WTC11 (cell line): ENCODE measurements at places on chromosomes 5 and 9. TPM values are rescaled to one million over a fixed set of nuclear protein-coding genes. Genes with fewer than 3 reads are reported as not detected.

- H3K4me3 ChIP-seq = peak within 1 kb of the TSS; percentile 87
- peak within 1 kb of the TSS; percentile 92 for H3K27ac ChIP-seq
- no peaks in the 10 kb centered on the region for H3K27me3 ChIP-seq
- peak; percentile 82 for DNase-seq
Observed at GRCh38 chr5:116084871-116085715, at the start of gene COMMD10. Gene COMMD10, plus strand, starts transcription at chr5:116085025.

GRCh38 chr9:20492772-20493171, 129.5 kb downstream of the MLLT3 start:
- H3K4me3 ChIP-seq = no peak overlapping the region
- H3K4me1 ChIP-seq = peaks cover 13% of the 10 kb centered on the region
- H3K27me3 ChIP-seq = no peaks in the 10 kb centered on the region
- no peak overlapping the region for H3K27ac ChIP-seq
- DNase-seq = no peak

DNA sequence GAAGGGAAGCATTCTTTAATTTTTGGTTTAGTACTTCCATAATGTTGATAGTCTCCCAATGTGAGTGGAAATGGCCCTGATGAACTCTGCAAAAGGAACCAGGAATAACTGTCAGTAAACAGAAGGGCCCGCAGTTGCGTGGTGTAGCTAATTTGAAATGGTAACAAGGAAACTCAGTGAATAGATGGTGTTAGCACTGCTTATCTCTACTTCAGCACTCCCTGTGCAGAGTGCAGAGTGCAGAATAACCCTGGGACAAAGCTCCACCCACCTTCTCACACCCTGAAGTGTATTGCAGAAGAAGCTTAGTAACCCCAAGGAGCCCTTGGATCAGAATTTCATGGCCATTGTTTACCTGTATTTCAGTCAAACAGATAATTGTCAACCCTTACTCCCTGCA, 158.9 kb downstream of the PCSK5 start:
- peaks cover 32% of the 10 kb centered on the region for H3K36me3 ChIP-seq
- no peaks in the 10 kb centered on the region for H3K27me3 ChIP-seq
- no peak for DNase-seq
- no peak overlapping the region for H3K4me3 ChIP-seq
- H3K4me1 ChIP-seq = peaks cover 16% of the 10 kb centered on the region
- no peak overlapping the region for H3K27ac ChIP-seq

- H3K27ac ChIP-seq = no peak overlapping the region
- no peaks in the 10 kb centered on the region for H3K36me3 ChIP-seq
- H3K4me1 ChIP-seq = no peaks in the 10 kb centered on the region
- no peak overlapping the region for H3K4me3 ChIP-seq
Observed at GRCh38 chr9:93155716-93156474, 21.8 kb upstream of the NINJ1 start.

TRPM3 gene
- total RNA-seq = 5.4 to 7.5 TPM (median 5.5 TPM) in 3 replicates

DNA sequence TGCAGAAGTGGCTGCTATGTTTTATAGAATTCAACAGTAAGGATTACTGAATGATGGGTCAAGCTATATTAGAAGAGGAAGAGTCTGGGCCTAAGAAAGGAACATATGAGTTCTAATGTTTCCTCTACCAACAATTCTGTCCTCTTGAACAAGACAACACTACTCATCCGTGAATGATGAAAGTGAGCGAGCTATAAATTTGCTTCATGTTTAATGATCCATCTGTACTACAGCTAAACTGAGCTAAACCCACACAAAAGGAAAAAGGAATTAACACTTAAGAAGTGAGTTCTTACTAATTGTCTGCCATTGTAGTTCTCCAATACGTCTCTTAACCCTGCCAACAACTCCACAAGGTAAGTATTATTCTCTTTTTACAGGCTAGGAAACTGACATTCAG, 204.4 kb downstream of the GLIS3 start:
- no peak for DNase-seq
- H3K4me1 ChIP-seq = no peaks in the 10 kb centered on the region
- H3K27ac ChIP-seq = no peak overlapping the region

MCTP1 gene
- total RNA-seq = 3.3 to 5.6 TPM (median 3.6 TPM) in 3 replicates

PRLR gene
- 1.9 to 3.2 TPM (median 1.9 TPM) in 3 replicates for total RNA-seq

MAML1 gene
- total RNA-seq = 40.5 to 42.2 TPM (median 42.2 TPM) in 3 replicates

- H3K27ac ChIP-seq = no peak overlapping the region
- peaks cover 97% of the 10 kb centered on the region for H3K27me3 ChIP-seq
- H3K4me3 ChIP-seq = no peak overlapping the region
Observed at GRCh38 chr9:114935119-114935518, 4.7 kb upstream of the TNFSF8 start.

F2R gene
- total RNA-seq = 18.4 to 19.8 TPM (median 19.0 TPM) in 3 replicates

DNA sequence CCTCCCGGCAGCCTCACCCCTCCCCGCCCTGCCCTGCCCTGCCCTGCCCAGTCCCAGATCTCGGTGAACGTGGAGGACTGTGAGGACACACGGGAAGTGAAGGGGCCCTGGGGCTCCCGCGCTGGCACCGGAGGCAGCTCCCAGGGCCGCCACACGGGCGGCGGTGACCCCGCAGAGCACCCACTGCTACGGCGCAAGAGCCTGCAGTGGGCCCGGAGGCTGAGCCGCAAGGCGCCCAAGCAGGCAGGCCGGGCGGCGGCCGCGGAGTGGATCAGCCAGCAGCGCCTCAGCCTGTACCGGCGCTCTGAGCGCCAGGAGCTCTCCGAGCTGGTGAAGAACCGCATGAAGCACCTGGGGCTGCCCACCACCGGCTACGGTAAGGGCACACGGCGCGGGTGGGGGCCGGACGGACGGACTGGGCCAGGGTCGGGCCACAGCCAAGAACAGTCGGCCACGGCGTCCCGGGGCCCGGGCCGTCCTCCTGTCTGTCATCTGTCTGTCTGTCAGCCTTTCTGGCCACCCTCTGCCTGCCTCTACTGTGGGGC, 84.2 kb downstream of the KCNT1 start:
- no peak for DNase-seq
- no peaks in the 10 kb centered on the region for H3K27me3 ChIP-seq
- no peak overlapping the region for H3K27ac ChIP-seq
- H3K4me1 ChIP-seq = no peaks in the 10 kb centered on the region

DNA sequence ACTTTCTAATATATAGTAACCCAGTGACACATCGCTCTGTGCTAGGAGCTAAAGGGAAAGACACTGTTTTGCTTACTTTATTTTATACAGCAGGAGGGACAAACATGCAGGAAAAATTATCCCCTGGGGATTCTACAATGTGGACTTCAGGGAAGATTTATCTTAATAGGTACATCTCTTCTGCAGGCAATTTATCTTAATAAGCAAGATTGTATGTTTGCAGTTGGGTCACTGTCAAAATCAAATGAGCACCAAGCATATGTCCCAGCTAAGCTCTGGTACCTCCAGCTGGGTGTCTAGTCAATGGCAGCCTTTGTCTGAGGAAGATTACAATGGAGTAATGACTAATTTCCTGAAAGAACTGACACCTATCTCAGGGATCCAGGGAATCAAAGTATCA, 309.9 kb upstream of the PANK3 start:
- no peak overlapping the region for H3K4me3 ChIP-seq
- no peak overlapping the region for H3K27ac ChIP-seq
- H3K4me1 ChIP-seq = 0 out of 2 replicates have a peak, but pooled peaks cover 2% of the 10 kb centered on the region
- H3K27me3 ChIP-seq = no peaks in the 10 kb centered on the region
- no peak for DNase-seq
- no peaks in the 10 kb centered on the region for H3K36me3 ChIP-seq

NDST1 gene
- total RNA-seq = 58.1 to 69.9 TPM (median 61.5 TPM) in 3 replicates

GRCh38 chr9:92727716-92728700, 36.6 kb downstream of the BICD2 start:
- H3K27me3 ChIP-seq = no peaks in the 10 kb centered on the region
- H3K4me1 ChIP-seq = peaks cover 3% of the 10 kb centered on the region; the same call in 1 of the 2 replicates
- H3K36me3 ChIP-seq = peaks cover 11% of the 10 kb centered on the region; the same call in 1 of the 2 replicates
- H3K4me3 ChIP-seq = no peak overlapping the region

DNA sequence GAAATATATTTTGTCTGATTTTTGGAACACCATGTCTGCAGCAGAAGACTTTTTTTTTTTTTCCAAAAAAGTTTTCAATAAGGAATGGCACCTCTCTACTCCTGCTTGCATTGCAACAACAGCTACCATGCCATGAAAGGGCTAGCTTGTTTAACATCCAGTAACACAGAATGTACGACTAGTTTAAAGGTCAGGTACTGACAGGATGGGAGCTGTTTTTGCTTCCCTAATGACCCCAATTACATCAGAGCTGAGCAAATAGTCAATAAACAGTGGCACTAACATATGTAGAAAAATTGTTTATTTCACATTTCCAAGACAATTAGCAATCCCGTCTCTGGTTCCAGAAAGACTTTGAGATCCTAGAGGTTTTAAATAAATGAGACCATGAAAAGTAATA, 693.8 kb downstream of the NR2F1-AS1 start:
- H3K27me3 ChIP-seq = no peaks in the 10 kb centered on the region
- no peak for DNase-seq
- peaks cover 4% of the 10 kb centered on the region for H3K4me1 ChIP-seq
- no peaks in the 10 kb centered on the region for H3K36me3 ChIP-seq

DNA sequence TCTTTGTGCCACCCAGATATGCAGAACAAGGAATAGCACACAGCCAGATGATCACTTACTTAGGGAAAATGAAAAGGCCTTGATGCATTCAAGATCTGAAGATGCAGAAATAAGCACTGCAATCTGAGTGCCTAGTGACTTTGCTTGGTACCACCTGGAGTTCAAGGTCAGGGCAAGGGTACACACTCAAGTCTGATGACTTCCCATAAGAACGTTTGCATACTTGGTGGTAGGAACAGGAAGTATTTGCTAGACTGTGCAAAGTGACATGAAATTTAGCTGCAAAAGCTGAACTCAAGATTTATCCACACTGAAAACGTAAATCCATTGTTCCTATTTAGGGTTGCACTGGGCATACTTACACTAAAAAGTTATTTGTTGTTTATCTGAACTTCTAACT, 177.1 kb downstream of the PIK3R1 start:
- no peak overlapping the region for H3K4me3 ChIP-seq
- DNase-seq = no peak
- peaks cover 12% of the 10 kb centered on the region for H3K4me1 ChIP-seq
- H3K27me3 ChIP-seq = peaks cover 3% of the 10 kb centered on the region; the same call in 1 of the 2 replicates
- H3K27ac ChIP-seq = no peak overlapping the region
- H3K36me3 ChIP-seq = peaks cover 3% of the 10 kb centered on the region; the same call in 1 of the 2 replicates

- H3K36me3 ChIP-seq = peaks cover 68% of the 10 kb centered on the region
- H3K4me1 ChIP-seq = peaks cover 21% of the 10 kb centered on the region
- H3K27ac ChIP-seq = no peak overlapping the region
Observed at GRCh38 chr9:2637390-2637789, 15.8 kb downstream of the VLDLR start.

DNA sequence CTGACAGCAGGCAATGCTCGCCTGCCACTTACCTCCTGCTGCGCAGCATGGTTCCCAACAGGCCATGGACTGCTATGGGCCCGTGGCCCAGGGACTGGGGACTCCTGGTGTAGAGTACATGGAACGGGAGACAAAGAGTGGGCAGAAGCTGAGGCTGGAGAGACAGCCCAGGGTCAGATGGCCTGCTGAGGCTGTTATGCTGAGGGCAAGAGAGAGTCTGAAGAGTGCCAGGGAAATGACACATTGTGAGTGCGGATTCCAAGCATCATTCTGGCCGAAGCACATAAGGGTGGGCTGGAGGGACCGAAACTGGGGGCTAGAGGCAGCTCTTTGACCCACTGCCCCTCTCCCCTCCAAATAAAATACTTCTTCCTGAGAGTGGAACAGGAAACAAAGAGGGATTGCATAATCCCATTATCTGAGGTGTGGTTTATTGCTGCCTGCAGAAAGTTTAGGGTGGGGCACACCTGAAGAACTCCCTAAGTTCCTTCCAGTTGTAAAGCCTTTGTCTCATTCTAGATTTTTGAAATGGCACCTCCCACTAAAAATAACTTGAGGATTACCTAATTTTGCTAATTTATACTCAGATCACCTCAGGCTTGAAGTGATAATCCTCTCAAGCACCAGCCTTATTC, 158.1 kb downstream of the ATP10B start:
- H3K27me3 ChIP-seq = no peaks in the 10 kb centered on the region; the same call in 1 of the 2 replicates
- peaks cover 3% of the 10 kb centered on the region for H3K4me1 ChIP-seq
- DNase-seq = no peak
- H3K36me3 ChIP-seq = no peaks in the 10 kb centered on the region
- 0 out of 2 replicates have a peak overlapping the region, but pooled peaks have one; percentile 1 for H3K27ac ChIP-seq
- H3K4me3 ChIP-seq = no peak overlapping the region

PKD2L2 gene
- 0.21 TPM in 1 of 3 replicates, not detected in the others for total RNA-seq

KIF12 gene
- 3.0 to 4.0 TPM (median 3.1 TPM) in 3 replicates for total RNA-seq

- H3K4me3 ChIP-seq = no peak overlapping the region
- peaks cover 10% of the 10 kb centered on the region for H3K4me1 ChIP-seq
- H3K27me3 ChIP-seq = no peaks in the 10 kb centered on the region
- H3K36me3 ChIP-seq = no peaks in the 10 kb centered on the region
- no peak overlapping the region for H3K27ac ChIP-seq
- DNase-seq = no peak
Observed at GRCh38 chr5:54115735-54116403, 194.5 kb downstream of the ARL15 start.

DNA sequence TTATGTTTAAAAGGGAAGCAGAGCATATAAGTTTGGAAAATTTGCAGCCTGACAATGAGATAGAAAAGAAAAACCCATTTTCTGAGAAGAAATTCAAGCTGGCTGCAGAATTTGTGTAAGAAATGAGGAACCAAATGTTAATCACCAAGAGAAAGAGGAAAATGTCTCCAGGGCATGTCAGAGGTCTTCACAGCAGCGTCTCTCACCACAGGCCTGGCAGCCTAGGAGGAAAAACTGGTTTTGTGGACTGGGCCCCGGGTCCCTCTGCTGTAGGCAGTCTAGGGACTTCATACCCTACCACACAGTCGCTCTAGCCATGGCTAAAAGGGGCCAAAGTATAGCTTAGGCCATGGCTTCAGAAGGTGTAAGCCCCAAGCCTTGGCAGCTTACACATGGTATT, 32.1 kb upstream of the HSD17B4 start:
- H3K27ac ChIP-seq = no peak overlapping the region
- no peaks in the 10 kb centered on the region for H3K27me3 ChIP-seq
- H3K4me1 ChIP-seq = peaks cover 29% of the 10 kb centered on the region
- no peaks in the 10 kb centered on the region for H3K36me3 ChIP-seq

CSF2 gene
- total RNA-seq = 0.25 TPM in 1 of 3 replicates, not detected in the others

- H3K36me3 ChIP-seq = peaks cover 18% of the 10 kb centered on the region
- DNase-seq = no peak
- no peak overlapping the region for H3K4me3 ChIP-seq
Observed at GRCh38 chr5:1312993-1313833, 18.3 kb upstream of the TERT start.

DNA sequence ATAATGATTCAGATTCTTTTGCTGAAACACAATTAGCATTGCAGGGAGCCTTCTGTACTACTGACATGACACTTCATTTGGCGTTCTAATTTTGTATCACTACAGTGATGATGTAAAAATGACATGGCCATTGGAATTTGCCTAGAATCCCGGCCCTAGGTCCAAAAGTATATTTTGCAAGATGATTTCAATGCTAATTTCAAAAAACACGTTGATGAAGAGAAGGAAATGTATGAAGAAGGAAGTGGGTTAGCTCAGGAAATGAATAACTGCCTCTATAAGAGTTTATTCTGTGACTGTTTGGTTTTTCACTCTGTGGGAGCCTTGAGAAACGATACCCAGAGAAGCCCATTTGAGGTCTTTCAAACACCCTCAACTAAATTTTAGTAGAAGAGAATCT, 59.3 kb downstream of the OSTF1 start:
- H3K36me3 ChIP-seq = peaks cover 21% of the 10 kb centered on the region
- no peak for DNase-seq
- no peak overlapping the region for H3K4me3 ChIP-seq
- no peaks in the 10 kb centered on the region for H3K4me1 ChIP-seq
- no peaks in the 10 kb centered on the region for H3K27me3 ChIP-seq

- H3K4me3 ChIP-seq = no peak overlapping the region
- no peak for DNase-seq
- H3K4me1 ChIP-seq = peaks cover 16% of the 10 kb centered on the region
- H3K27me3 ChIP-seq = no peaks in the 10 kb centered on the region
Observed at GRCh38 chr9:16271967-16272366, 598.5 kb downstream of the BNC2 start.

- H3K36me3 ChIP-seq = no peaks in the 10 kb centered on the region
- H3K27ac ChIP-seq = no peak overlapping the region
- DNase-seq = no peak
Observed at GRCh38 chr5:93294199-93294598, 286.8 kb downstream of the NR2F1-AS1 start.
